H1 (cell line): ENCODE measurements at places on chromosomes 5 and 9. TPM values are rescaled to one million over a fixed set of nuclear protein-coding genes. Genes with fewer than 3 reads are reported as not detected.

DNA sequence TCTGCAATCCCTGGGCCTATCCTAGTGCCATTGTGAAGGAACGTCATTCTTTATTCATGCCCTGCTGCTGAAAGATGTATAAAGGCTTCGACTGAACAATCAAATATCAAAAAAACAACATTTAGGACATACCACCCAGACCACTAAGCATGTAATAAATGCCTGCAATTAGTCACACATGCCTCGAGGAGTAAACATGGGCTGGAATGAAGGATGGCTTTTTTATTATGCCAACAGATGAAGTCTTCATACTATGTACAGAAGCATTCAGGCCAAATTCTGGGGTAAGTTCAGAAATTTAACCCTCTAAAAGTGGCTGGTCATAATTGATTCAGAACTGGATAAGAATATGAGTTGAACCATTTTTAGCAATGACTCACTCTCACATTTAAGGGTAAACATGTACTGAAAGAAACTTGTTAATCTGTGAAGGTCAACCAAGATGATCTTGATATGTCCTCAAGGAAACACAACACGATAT is 38.1 kb downstream of the FAM240B start:
- no peaks in the 10 kb centered on the region; the same call in 1 of the 2 replicates for H3K4me1 ChIP-seq
- no peak overlapping the region for H3K4me3 ChIP-seq
- no peak for DNase-seq
- no peaks in the 10 kb centered on the region for H3K36me3 ChIP-seq
- no peak overlapping the region for H3K27ac ChIP-seq

DNA sequence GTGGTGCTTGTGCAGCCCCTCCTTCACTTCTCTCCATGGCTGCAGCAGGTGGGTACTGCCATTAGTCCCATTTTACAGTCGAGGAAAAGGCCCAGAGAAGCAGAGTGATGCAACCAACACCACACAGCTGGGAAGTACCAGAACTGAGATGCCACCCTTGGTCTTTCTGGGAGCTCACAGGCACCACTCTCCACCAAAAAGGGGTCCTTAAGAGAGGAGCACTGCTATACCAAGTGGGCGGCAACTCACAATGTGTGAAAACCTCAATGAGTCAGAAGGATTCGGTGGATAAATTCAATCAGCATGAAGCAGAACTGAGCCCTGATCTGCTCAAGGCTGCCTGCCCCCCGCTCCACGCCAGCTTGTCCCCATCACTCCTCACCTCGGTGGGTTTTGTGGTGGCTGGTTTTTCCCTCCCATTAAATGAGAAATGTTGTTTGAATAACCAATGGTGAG is 213.7 kb downstream of the FSTL4 start:
- peaks cover 19% of the 10 kb centered on the region; the same call in 1 of the 2 replicates for H3K4me1 ChIP-seq
- no peak overlapping the region for H3K4me3 ChIP-seq
- H3K27ac ChIP-seq = no peak overlapping the region
- no peaks in the 10 kb centered on the region for H3K36me3 ChIP-seq

GRCh38 chr5:139088024-139088423 is 110.1 kb downstream of the SIL1 start:
- no peaks in the 10 kb centered on the region for H3K4me1 ChIP-seq

The SH3RF2 gene
- 0.65 and 0.95 TPM in 2 replicates for total RNA-seq

The LAMC3 gene
- 12.3 and 13.2 TPM in 2 replicates for total RNA-seq

- H3K36me3 ChIP-seq = no peaks in the 10 kb centered on the region
- no peaks in the 10 kb centered on the region for H3K4me1 ChIP-seq
- no peaks in the 10 kb centered on the region for H3K27me3 ChIP-seq
- H3K27ac ChIP-seq = no peak overlapping the region
Observed at GRCh38 chr5:133203317-133204305, 151.8 kb downstream of the HSPA4 start.

The PSMD5 gene
- total RNA-seq = 30.0 and 30.5 TPM in 2 replicates

DNA sequence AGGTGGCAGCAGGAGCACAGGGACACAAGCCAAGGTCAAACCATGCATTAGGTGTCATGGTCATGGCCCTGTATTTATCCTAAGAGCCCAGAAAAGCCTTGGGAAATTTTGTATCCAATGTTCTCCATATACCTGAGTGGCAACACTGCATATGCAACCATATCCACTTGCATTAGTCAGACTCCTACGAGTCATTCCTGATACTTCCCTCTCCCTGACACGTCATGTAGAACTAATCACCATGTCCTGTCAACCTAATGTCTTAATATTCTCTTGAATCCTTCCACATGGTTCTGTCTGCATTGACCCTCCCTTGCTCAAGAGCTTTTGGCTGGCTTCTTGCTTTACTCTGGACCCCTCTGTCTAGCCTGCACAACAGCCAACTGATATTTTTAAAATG is 9.4 kb downstream of the SCGB3A2 start:
- no peaks in the 10 kb centered on the region for H3K36me3 ChIP-seq
- no peak overlapping the region for H3K4me3 ChIP-seq
- H3K27me3 ChIP-seq = no peaks in the 10 kb centered on the region
- H3K4me1 ChIP-seq = no peaks in the 10 kb centered on the region

The KCNN2 gene
- total RNA-seq = 18.6 and 19.4 TPM in 2 replicates

DNA sequence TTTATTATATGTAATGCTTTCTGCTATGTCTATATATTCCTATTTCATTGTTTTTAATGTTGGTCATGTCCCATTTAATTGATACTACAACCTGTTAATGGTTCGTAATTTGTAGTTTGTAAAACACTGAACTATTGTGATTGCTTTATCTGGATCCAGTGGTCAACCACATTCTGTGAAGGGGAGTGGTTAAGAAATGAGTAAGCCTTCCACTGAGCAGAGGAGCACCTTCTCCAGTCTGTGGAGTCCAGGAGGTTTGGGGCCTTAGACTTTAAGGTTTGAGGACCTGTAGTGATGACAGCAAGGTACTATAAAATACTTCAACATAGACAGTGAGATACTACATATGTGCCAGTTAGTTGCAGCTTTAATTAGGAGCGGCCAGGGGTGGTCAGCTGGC is 67.7 kb upstream of the RAD23B start:
- no peaks in the 10 kb centered on the region for H3K4me1 ChIP-seq
- no peak overlapping the region for H3K4me3 ChIP-seq

The CAMK4 gene
- total RNA-seq = 6.3 and 8.3 TPM in 2 replicates

- no peak overlapping the region for H3K27ac ChIP-seq
- no peaks in the 10 kb centered on the region for H3K36me3 ChIP-seq
- H3K4me3 ChIP-seq = no peak overlapping the region
- no peak for DNase-seq
- H3K27me3 ChIP-seq = no peaks in the 10 kb centered on the region
- 0 out of 2 replicates have a peak, but pooled peaks cover 2% of the 10 kb centered on the region for H3K4me1 ChIP-seq
Observed at GRCh38 chr5:105726093-105726492, 1944.6 kb downstream of the EFNA5 start.

DNA sequence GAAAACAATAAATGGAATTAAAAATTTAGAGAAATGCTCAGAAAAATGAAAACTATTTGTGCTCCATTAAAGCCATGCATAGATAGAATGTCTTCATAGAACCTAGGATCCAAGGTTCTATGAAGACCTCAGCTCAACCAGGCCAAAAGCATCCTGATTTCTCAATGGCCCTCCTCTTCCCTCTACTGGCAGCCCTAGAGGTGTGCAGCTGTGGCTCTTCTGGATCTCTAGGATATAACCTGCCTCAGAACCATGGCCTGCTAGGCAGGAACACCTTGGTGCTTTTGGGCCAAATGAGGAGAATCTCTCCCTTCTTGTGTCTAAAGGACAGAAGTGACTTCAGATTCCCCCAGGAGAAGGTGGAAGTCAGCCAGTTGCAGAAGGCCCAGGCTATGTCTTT is 15.1 kb downstream of the IFNA1 start:
- no peak overlapping the region for H3K27ac ChIP-seq
- no peaks in the 10 kb centered on the region for H3K27me3 ChIP-seq
- no peak overlapping the region for H3K4me3 ChIP-seq

DNA sequence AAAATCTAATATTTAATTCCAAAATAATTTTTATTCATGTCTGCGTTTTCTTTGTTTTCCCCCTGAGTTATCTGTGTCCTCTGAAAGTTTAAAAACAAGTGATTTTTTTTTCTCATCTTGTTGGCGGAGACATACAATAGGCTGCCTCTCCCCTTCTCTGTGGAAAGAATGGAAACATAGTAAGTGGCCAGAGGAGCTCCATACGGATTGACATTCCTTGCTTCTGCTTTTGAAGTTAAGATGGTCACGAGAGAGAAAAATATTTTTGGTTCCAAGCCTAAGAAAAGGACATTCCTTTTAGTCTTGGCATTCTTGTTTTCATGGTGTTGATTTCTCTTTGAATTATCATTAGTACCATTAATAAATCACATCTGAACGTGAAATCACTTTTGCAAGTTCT is 28.3 kb downstream of the ZNF462 start:
- no peak for DNase-seq
- H3K27me3 ChIP-seq = no peaks in the 10 kb centered on the region
- H3K4me3 ChIP-seq = no peak overlapping the region
- H3K4me1 ChIP-seq = peaks cover 32% of the 10 kb centered on the region

GRCh38 chr9:95297316-95297715 is 20.2 kb downstream of the FANCC start:
- H3K4me3 ChIP-seq = no peak overlapping the region
- H3K27me3 ChIP-seq = no peaks in the 10 kb centered on the region
- H3K27ac ChIP-seq = no peak overlapping the region
- no peaks in the 10 kb centered on the region for H3K4me1 ChIP-seq
- DNase-seq = no peak
- H3K36me3 ChIP-seq = no peaks in the 10 kb centered on the region

DNA sequence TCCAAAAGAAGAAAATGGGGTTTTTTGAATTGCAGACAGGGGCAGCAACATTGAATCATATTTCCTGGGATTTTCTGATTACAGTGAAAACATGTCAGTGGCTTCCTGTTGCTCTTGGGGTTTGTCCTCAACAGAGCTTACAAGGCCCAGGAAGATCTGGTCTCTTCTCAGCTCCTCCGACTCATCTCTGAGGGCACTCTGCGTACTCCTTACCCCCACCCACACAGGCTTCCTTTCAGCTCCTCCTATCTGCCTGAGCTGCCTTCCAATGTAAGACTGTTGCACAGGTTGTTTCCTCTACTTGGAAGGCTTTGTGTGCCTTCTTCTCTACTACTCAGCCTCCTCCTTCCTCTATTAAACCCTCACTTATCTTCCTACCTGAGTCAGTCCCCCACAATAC is 245.1 kb upstream of the MEF2C start:
- DNase-seq = no peak
- H3K4me3 ChIP-seq = no peak overlapping the region
- no peaks in the 10 kb centered on the region for H3K27me3 ChIP-seq

GRCh38 chr5:66113160-66113559 is 30.9 kb upstream of the SREK1 start:
- H3K4me3 ChIP-seq = no peak overlapping the region
- H3K27me3 ChIP-seq = no peaks in the 10 kb centered on the region
- H3K36me3 ChIP-seq = no peaks in the 10 kb centered on the region

- H3K27ac ChIP-seq = no peak overlapping the region
- no peak overlapping the region for H3K4me3 ChIP-seq
- H3K36me3 ChIP-seq = no peaks in the 10 kb centered on the region
- peaks cover 31% of the 10 kb centered on the region for H3K4me1 ChIP-seq
Observed at GRCh38 chr5:76500633-76501393, 97.7 kb downstream of the IQGAP2 start.

DNA sequence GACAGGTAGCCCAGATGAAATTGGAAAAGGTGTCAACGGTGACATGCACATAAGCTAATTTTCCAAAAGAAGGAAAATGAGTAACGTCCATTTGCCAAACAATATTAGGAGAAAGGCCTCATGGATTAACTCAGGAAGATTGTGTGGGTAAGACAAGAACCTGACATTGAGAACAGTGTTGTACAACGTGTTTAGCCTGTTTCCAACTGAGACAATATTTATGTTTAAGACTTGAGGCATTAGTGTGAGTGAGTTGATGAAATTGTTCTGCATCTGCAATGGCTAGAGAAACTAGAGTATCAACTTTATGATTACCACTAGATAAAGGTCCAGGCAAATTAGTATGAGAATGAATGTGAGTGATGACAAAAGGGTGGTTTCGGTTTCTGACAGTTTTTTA is 191.3 kb upstream of the RAI14 start:
- H3K27me3 ChIP-seq = no peaks in the 10 kb centered on the region
- no peaks in the 10 kb centered on the region for H3K4me1 ChIP-seq
- no peak for DNase-seq
- H3K36me3 ChIP-seq = no peaks in the 10 kb centered on the region

The GDA gene
- 3.0 TPM in 2 replicates for total RNA-seq

The LCN15 gene
- total RNA-seq = 0.47 and 0.61 TPM in 2 replicates

The IFNB1 gene
- not detected in 2 replicates for total RNA-seq

- no peak for DNase-seq
- no peak overlapping the region for H3K27ac ChIP-seq
- H3K4me1 ChIP-seq = peaks cover 2% of the 10 kb centered on the region
- H3K27me3 ChIP-seq = no peaks in the 10 kb centered on the region
- H3K36me3 ChIP-seq = no peaks in the 10 kb centered on the region
- no peak overlapping the region for H3K4me3 ChIP-seq
Observed at GRCh38 chr5:123297866-123298265, 125.3 kb downstream of the CEP120 start.

- no peaks in the 10 kb centered on the region for H3K27me3 ChIP-seq
- no peak overlapping the region for H3K27ac ChIP-seq
- no peaks in the 10 kb centered on the region for H3K36me3 ChIP-seq
- no peak for DNase-seq
- no peaks in the 10 kb centered on the region for H3K4me1 ChIP-seq
- H3K4me3 ChIP-seq = no peak overlapping the region
Observed at GRCh38 chr5:133817456-133817855, 151.0 kb downstream of the C5orf15 start.

GRCh38 chr5:3394891-3395599 is 200.6 kb upstream of the IRX1 start:
- no peaks in the 10 kb centered on the region for H3K27me3 ChIP-seq
- H3K27ac ChIP-seq = no peak overlapping the region
- no peak overlapping the region for H3K4me3 ChIP-seq
- DNase-seq = no peak
- H3K36me3 ChIP-seq = no peaks in the 10 kb centered on the region
- H3K4me1 ChIP-seq = peaks cover 11% of the 10 kb centered on the region; the same call in 1 of the 2 replicates

The KCNMB1 gene
- total RNA-seq = 0.10 and 0.19 TPM in 2 replicates

DNA sequence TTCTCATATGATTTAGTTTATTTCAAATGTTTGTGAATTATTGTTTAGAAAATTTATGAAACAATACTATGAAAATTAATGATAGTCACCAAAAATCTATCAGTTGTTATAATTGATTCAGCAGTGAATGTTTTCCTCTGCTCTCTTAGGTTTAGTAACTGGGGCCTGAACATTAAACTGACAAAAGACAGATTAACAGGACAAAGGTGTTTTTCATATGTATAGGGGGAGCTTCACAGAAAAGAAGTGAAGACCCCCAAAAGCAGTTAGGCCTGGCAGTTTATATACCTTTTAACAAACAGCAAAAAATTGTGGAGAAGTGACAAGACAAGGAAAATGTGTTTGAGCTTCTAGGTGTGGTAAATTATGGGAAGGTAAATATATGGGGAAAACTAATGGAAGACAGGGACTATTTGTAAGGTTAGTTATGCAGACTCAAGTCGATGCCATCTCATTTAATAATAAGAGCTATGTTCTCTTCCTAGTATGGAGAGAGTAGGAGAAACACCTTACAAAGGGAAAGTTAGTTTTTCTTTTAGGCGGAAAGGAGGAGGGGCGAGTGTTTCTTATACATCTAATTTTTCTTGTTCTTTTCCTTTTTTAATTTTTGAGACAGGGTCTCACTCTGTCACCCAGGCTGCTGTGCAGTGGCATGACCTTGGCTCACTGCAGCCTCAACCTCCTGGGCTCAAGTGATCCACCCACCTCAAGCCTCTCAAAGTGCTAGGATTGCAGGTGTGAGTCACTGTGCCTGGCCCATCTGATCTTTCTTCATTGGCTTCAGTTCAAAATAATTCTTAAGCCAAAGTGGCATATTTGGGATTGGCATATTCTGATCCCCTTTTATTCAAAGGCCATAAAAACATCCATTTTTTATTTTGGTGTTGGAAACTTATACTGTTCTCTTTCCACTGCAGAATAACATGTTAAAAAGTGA is 77.8 kb downstream of the C9orf153 start:
- H3K27me3 ChIP-seq = no peaks in the 10 kb centered on the region
- H3K27ac ChIP-seq = no peak overlapping the region
- H3K4me1 ChIP-seq = peaks cover 9% of the 10 kb centered on the region; the same call in 1 of the 2 replicates
- no peak for DNase-seq
- H3K4me3 ChIP-seq = no peak overlapping the region
